ENCODE measurements at places on chromosomes 5 and 9.
A peak's percentile ranks its signal among the peaks of the same experiment; 100 is the strongest.

- no peak for DNase-seq
Observed at GRCh38 chr5:173315495-173316338, 12.5 kb downstream of the STC2 start.

GRCh38 chr9:4594545-4594944, 67.5 kb upstream of the PLPP6 start:
- DNase-seq = no peak

GRCh38 chr5:172645271-172646055, 4.4 kb downstream of the NEURL1B start:
- no peak for DNase-seq

DNA sequence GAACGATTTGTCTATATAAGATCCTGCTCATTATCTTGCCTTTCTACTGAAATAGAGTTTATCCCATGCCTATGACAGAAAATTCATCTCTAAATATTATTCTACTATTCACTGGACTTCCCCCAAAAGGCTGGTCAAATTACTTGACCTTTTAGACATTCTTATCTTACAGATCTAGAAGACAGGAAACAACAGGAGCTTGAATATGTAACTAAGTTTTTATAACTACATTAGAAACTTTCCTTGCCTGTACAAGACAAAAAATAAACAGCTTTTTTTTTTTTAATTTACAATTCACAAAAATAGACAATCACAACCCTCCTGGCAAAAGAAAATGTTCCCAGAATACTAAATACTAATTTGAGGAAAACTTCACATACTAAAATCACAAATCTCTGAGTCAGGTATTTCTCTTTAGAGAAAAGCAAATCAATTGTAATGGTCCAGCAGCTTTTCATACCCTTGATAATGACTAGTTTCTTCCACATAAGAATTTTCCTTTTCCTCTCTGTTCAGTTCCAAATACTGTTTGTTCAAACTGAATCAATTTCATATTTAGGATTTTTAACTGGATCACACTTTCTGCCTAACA, 68.6 kb downstream of the MLLT3 start:
- no peak for DNase-seq

DNA sequence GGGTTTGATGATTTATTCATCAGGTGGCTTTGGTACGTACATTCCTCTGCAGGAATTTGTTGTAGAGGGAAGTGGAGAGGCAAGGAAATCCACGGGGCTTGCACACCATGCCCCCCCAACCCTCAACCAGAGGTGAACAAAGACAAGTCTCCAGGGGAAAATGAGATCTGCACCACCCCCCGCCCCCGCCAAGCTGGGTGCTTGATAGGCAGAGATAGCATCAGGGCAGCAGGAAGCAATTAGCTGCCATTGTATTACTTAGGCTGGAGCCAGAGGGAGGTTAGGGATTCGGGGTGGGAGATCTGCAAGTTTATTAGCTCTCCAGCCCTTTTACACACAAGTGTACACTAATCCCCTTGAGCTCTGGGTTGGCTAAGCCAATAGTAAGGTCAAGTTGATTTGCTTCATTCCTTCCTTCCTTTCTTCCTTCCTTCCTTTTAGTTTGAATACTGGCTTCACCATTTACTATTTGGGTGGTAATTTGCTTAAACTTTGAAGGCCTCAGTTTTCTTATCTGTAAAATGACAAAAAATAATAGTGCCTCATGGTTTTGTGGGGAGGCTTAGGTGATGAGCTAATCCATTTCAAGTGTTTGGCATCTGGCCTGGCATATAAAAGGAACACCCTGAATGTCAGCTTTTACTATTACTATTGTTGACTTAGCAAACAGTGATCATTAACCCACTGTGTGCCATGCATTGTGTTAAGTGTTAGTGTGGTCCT, 34.1 kb downstream of the SPRY4 start:
- DNase-seq = peak; percentile 43

- DNase-seq = no peak
Observed at GRCh38 chr5:143402017-143402552, 1.4 kb downstream of the NR3C1 start.

GRCh38 chr9:14633906-14634565, 59.2 kb downstream of the ZDHHC21 start:
- DNase-seq = no peak

- DNase-seq = no peak
Observed at GRCh38 chr9:132019702-132020101, 60.0 kb downstream of the MED27 start.

- no peak for DNase-seq
Observed at GRCh38 chr9:132054024-132054423, 25.6 kb downstream of the MED27 start.

DNA sequence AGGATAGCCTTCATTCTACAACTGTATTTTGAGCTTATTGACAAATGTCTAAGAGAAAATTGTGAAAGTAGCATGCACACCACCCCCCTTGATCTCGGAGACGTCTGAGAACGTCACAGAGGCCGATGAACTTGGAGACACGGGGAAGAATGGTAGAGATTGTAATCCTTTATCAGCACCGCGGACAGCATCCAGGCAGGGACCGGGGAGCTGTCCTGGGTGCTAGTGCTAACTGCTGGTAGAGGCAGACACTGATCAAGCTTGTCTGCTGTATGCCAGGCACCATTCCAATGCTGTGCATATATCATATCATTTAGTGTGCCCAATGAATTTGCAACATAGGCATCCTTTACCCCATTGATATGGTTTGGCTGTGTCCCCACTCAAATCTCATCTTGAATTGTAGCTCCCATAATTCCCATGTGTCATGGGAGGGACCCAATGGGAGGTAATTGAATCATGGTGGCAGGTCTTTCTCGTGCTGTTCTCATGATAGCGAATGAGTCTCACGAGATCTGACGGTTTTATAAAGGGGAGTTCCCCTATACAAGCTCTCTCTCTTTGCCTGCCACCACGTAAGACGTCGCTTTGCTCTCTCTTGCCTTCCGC, 98.8 kb downstream of the LHX2 start:
- DNase-seq = peak; percentile 42

DNA sequence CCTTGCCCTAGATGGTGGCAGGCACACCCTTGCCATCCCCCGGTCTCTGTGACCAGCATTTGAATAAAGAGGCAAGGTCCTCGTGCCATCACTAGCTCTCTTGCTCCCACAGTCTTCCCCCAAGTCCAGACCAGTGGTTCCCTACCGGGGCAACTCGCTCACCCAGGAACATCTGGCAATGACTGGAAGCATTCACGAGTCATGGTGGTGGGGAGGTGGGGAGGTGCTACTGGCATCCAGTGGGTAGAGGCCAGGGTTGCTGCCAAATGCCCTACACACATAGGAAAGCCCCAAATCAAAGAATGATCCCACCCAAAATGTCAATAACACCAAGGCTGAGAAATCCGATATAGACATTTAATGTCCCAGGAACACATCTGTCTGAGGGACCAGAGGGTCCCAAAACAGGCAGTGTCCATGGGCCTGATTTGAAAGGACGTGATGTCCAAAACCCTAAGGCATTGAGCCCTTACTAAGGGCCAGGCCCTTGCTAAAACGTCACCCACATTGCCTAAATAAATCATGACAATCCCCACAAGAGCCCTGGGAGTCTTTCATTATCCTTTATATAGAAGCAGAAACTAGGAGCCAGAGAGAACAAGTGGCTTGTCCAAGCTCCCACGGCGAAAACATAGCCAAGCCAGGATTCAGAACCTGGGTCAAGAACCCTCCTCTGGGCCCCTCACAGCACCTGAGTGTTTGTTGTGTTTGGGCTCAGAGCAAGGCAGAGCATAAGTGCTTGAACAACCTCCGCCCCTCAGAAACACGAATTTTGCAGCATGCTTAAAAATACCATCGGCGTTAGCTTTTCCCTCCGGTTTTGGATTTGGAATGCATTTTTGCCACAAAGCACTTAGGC, 119.3 kb upstream of the WWC1 start:
- no peak for DNase-seq

GRCh38 chr5:5570646-5571045, 148.2 kb downstream of the ICE1 start:
- no peak for DNase-seq

GRCh38 chr9:16637218-16637617, 233.3 kb downstream of the BNC2 start:
- DNase-seq = no peak

- DNase-seq = no peak
Observed at GRCh38 chr5:132205385-132206125, 22.1 kb downstream of the P4HA2 start.

GRCh38 chr5:140360681-140361479, 886 bp downstream of the SLC4A9 start:
- no peak for DNase-seq

- DNase-seq = peak; percentile 81
Observed at GRCh38 chr9:127785933-127786772, at the start of gene CDK9. TSS of gene CDK9 (plus strand) at chr9:127786034. CDS start at chr9:127786149, 115 bp downstream.

GRCh38 chr9:14645648-14646047, 47.6 kb downstream of the ZDHHC21 start:
- no peak for DNase-seq

DNA sequence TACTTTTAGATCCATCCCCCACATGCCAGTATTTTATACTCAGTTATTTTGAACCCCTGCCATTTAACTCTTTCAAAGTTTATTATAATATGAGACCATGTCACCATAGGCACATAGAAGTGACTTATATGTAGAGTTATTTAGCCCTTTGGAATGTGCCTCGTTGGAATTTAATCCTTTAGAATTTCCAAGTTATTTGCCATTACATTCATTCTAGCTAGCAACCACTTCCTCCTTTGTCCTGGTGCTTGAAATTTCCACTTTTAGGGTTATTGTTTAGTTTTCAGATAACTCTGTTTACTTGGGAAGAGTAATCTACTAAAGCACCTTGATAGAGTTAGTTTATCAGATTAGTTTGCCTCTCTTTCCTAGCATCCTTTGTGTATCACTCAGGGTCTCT, 82.8 kb upstream of the TLE1 start:
- no peak for DNase-seq
